ENCODE measurements at places on chromosomes 3 and 15. TPM values are rescaled to one million over a fixed set of nuclear protein-coding genes. Genes with fewer than 3 reads are reported as not detected.

DNA sequence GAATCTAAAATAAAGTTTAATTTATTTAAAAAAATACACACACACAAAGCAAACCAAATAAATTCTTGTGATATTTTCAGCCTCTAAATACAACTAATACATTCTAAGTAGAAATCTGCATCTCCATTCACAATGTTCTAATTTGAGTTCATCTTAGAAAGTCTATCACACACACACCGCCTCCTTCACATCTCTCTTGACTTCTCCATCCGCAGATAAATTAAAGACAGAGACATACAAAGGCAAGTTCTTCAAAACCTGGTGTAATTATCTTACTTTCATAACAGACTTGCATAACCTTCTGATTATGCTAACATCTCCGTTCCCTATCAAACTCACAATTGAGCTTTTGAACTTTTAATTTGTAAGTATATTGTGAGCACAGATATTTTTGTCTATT, 657.3 kb downstream of the VGLL3 start:
- DNase-seq = no peak

- no peak for DNase-seq
Measured at GRCh38 chr3:46695177-46695961, 1.9 kb upstream of the ALS2CL start.

DNA sequence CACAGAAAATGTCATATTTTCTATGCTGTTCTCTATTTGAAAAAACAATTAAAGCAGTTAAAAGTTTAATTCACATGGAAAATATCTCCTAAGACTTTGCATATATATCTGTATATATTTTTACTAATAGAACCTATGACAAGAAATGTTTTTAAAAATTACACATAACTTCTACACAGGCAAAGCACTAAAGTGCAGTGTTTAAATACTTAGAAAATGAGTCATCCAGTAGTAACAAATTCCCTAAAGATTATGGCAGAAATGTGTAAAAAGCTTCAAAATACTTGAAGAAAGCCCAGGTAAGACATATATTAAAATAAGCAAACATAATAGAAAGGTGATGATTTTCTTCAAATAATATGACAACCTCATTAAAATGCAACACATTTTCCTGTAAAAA, 236.6 kb downstream of the TBC1D5 start:
- DNase-seq = no peak

DNA sequence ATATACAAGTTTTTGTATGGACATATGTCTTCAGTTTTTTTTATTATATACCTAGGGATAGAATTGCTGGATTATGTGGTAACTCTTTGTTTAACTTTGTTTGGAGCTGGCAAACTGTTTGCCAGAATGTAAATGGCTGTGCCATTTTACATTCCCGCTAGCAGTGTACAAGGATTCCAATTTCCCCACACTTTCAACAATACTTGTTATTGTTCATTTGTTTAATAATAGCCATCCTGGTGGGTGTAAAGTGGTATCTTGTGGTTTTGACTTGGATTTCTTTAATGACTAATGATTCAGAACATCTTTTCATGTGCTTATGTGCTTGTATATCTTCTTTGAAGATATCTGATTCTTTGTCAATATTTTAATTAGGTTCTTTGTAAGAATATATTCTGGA, 64.4 kb downstream of the ZNF609 start:
- DNase-seq = no peak

GRCh38 chr3:160675566-160676124, 1.3 kb upstream of the ARL14 start:
- DNase-seq = no peak

DNA sequence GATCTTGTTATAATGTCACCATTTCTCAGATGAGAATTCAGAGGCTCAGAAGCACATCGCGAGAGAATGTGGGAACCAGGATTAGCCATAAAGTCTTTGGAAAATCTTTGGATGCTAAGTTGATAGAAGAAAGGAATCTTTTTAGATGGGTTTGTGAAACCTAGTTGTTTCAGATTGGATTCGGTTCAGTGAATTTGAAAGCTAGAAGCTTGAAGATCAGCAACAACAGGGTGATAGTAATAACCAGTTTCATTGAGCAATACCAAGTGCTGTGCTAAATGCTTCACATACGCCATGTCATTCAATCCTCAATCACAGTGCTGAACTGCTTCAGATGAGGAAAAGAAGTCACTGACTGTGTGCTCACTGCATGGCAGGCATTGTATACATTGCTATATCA, 47.4 kb upstream of the MITF start:
- no peak for DNase-seq

DNA sequence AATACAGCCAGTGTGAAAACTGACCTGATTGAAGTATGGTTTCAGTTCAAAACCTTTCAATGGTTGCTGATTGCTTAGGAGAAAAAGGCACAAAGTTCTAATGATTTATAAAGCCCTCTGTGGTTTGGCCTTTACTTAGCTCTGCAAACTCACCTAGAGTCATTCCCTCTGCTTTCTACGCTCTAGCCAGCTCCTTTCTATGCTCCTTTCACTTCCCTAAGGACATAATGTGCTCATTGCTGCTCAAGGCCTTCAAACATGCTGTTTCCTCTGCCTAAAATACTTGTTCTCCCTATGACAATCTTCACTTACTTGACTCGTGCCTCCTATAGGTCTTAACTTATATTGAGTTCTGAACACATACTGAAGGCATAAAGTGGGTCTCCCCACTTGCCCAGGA, 19.0 kb downstream of the RPL39L start:
- DNase-seq = no peak

DNA sequence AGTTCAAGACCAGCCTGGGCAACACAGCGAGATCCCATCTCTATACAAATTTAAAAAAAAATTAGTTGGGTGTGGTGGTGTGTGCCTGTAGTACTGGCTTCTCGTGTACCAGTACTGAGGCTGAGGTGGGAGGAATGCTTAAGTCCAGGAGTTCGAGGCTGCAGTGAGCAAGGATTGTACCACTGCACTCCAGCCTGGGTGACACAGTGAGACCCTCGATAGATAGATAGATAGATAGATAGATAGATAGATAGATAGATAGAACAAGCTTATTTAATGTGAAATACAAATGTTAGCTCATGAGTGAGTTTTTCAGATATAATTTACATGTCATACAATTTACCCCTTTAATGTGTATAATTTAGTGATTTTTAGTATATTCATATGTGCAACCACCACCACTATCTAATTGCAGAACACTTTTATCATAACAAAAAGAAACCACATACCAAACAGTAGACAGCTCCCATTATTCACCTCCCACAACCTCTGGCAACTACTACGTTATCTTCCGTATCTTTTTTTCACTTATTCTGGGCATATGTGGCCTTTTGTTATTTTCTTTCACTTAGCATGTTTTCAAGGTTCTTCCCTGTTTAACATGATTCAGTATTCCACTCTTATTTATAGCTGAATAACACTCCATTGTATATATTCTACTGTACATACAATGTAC, 13.1 kb upstream of the PRRT3 start:
- DNase-seq = no peak

Gene HESX1
- total RNA-seq = 1.3 TPM

Gene ZNF660
- 1.1 TPM for total RNA-seq
